ENCODE measurements at places on chromosomes 11 and 22. TPM values are rescaled to one million over a fixed set of nuclear protein-coding genes. Genes with fewer than 3 reads are reported as not detected.

GRCh38 chr11:109547356-109548027, 125.5 kb downstream of the C11orf87 start:
- H3K36me3 ChIP-seq, result no peaks in the 10 kb centered on the region
- H3K4me1 ChIP-seq, result no peaks in the 10 kb centered on the region
- no peaks in the 10 kb centered on the region for H3K27me3 ChIP-seq
- no peak overlapping the region for H3K4me3 ChIP-seq
- no peak for DNase-seq

The ME3 gene
- 31.4 TPM for total RNA-seq

The OR2AG2 gene
- 0.91 TPM for total RNA-seq

The ABTB2 gene
- 13.7 TPM for total RNA-seq

The OR52I2 gene
- total RNA-seq, result not detected
